Common myeloid progenitor, CD34-positive (primary cell): ENCODE measurements at places on chromosomes 12 and 14.

DNA sequence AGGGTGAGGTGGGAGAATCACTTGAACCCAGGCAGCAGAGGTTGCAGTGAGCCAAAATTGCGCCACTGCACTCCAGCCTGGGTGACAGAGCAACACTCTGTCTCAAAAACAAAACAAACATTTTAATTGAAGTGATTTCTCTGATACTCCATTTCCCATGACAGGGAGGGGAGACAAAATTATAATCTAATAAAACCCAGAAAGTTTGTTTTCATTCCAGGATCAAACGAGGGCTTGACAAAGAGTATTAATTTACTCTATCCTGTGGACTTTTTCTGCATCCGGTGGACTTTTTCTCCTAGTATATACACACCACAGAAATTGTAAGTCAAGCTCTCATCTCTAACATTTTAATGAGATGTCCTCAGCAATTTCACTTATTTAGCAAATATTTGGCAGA is 14.5 kb upstream of the AP4S1 start:
- no peaks in the 10 kb centered on the region for H3K4me1 ChIP-seq
- peaks cover 2% of the 10 kb centered on the region for H3K36me3 ChIP-seq
- no peak for DNase-seq
- H3K27me3 ChIP-seq, result no peaks in the 10 kb centered on the region

DNA sequence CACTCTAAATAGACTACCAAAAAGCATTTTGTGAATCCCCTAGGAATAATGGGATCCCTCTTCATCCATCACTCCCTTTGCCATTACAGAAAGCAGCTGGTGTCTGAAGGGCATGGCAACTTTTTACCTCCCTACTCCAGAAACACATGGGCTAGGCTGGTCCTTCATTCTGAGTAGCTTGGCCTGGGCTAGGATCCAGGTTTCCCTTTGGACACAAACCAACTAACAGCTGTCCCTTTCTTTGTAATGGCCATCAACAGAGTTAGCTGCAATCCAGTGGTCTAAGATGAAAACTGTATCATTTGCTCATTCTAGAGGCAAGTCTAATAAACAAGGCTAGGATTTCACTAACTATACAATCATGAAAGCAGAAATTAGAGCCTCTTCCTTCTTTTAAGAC is 7.4 kb downstream of the GRIN2B start:
- no peak overlapping the region for H3K4me3 ChIP-seq
- H3K36me3 ChIP-seq, result no peaks in the 10 kb centered on the region
- H3K27ac ChIP-seq, result no peak overlapping the region
- H3K27me3 ChIP-seq, result peaks cover 50% of the 10 kb centered on the region

DNA sequence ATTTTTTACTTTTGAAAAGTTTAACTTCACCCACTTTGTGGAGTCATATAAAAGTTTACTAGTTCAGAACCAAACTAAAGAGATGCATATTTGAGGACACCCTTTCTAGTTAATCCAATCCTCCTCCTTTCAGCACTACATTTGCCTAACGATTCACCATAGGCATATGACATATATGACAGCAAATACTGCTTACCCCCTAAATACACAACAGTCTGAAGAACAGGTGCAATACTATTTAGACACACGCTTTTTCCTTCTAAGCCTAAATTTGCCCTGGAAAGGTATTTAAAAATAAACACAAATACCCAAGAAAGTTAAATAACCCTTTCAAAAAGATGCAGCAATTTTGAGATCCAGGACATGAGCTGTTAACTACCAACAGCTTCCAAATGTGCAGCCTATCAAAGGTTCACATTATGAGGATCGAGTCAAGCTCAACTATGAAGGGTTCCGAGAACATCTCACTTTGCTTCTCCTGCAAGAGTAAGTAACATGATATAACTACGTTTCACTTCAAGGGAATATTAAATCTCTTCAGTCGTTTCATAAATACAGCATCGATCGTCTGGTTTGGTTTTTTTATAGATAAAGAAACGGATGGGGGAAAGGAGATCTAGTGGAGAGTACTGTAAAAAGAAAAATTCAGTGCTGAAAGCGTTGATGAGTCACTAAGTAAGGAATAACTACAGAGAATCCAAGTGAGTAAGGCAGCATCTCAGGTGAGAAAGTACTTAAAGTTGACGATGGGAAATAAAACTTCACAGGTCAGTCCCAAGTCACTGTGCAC is 677 bp upstream of the AP4S1 start:
- H3K4me1 ChIP-seq, result peaks cover 17% of the 10 kb centered on the region
- no peak for DNase-seq
- peak overlapping the region; percentile 89 for H3K27ac ChIP-seq
- H3K36me3 ChIP-seq, result peaks cover 6% of the 10 kb centered on the region
- peak overlapping the region; percentile 93 for H3K4me3 ChIP-seq

DNA sequence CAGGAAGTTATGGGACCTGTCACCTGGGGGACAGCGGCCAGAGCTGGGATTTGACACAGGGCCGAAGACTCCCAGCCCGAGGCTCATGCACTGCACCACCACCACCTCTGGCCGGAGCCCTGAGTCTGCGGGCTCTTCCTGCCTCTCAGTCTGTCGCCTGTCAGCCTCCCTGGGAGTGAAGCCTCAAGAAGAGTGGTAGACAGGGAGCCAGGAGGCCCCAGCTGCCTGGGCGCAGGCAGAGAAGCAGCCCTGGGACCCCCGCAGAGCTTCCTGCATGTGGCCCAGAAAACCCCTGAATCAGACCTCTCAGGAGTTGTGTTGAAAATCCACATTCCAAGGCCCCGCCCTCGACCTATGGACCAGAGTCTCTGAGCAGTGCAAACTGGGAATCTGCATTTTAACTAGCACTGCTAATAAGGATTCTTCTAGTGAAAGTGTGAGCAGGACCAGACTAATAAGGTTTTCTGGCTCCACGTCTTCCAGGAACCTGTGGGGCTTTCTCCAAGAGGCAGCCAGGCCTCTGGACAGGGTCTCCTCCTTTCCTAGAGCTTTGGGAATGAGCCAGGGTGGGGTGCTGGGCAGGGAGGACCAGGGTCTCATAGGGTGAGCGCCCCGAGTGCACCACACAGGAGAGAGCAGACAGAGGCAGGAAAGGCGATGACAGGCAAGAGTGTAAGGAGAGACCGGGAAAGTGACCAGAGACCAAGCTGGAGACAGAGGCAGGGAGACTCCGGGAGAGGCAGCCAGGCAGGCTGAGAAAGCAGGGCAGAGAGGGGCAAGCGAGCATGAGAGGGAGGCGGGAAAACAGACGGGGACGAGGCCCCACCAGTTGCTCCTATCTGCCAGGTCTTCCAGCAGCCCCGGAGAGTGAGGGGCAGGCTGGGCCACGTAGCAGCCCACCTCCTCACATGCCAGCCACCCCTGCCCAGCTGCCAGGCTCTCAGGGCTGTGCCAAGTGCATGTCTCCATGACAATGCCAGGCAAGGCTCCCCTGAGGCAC is 112.4 kb downstream of the BCL11B start:
- H3K27ac ChIP-seq, result no peak overlapping the region
- no peak overlapping the region for H3K4me3 ChIP-seq
- no peaks in the 10 kb centered on the region for H3K27me3 ChIP-seq

DNA sequence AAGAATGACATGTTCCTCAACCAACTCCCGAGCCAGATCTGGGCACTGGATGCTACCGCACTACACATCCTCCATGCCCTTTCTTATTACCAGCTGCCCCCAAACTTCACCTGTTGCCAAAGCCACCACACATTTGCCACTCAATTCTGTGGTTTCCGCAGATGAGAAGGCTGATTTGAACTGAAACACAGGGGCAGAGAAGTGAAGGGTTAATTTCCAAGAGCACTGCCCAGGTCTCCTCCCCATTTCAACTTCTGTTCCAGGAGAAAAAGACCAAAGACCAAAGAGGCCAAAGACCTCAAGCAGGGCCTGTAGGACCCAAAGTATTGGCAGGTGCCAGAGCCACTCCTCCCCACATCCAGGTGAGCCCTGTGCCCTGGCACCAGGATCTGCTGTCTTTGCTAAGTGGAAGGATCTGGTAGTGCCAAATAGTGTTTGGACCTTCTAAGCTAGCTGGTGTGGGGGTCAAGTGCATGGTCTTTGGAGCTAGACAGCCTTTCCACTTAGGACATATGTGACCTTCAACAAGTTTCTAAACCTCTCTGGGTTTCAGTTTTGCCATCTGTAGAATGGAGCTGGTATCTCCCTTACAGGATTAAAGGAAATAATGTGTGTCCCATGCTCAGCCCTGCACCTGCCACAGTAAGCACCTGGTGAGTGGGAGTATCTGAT is 8.0 kb downstream of the DHRS1 start:
- no peak overlapping the region for H3K4me3 ChIP-seq
- peaks cover 13% of the 10 kb centered on the region for H3K36me3 ChIP-seq
- H3K27me3 ChIP-seq, result no peaks in the 10 kb centered on the region
- H3K4me1 ChIP-seq, result peaks cover 1% of the 10 kb centered on the region

- no peaks in the 10 kb centered on the region for H3K27me3 ChIP-seq
- H3K4me3 ChIP-seq, result no peak overlapping the region
- no peaks in the 10 kb centered on the region for H3K36me3 ChIP-seq
- no peak overlapping the region for H3K27ac ChIP-seq
These were observed 203.9 kb downstream of the PHETA1 start for GRCh38 chr12:111164833-111165525.

DNA sequence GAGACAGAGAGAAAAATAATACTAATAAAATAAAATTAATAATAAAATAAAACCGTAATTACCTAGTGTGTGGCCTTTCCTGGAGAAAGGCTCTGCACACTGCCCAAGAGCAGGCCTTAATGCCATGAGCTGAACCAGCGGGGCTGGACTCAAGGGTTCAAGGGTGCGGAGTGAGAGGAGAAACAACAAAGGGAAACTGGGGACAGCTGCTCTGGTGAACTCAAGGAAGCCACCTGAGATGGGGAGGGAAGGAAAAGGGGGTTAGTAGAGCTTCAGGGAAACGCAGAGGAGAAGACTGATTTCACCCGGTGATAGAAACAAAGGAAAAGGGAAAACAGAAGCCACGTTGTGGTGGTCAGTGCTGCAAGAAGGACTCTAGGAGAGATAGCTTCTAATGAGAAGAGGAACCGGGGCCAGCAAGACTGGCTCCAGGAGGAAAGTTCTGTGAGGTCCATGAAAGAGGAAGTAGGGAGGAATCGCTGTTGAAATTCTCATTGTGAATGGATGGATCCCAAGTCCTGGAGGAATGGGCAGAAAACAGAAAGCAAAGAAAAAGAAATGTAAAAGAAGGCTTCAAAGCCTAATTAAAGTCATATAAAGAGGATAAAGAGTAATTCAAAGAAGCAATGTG is 48.3 kb upstream of the BCL2L14 start:
- DNase-seq, result no peak
- no peaks in the 10 kb centered on the region for H3K36me3 ChIP-seq
- H3K4me3 ChIP-seq, result no peak overlapping the region
- no peak overlapping the region for H3K27ac ChIP-seq
- peaks cover 30% of the 10 kb centered on the region for H3K4me1 ChIP-seq

GRCh38 chr14:54338696-54339317 is 58.0 kb upstream of the CDKN3 start:
- H3K27ac ChIP-seq, result no peak overlapping the region
- H3K36me3 ChIP-seq, result no peaks in the 10 kb centered on the region
- no peak overlapping the region for H3K4me3 ChIP-seq
- peak; percentile 30 for DNase-seq
- H3K27me3 ChIP-seq, result peaks cover 6% of the 10 kb centered on the region
- H3K4me1 ChIP-seq, result peaks cover under 1% of the 10 kb centered on the region

DNA sequence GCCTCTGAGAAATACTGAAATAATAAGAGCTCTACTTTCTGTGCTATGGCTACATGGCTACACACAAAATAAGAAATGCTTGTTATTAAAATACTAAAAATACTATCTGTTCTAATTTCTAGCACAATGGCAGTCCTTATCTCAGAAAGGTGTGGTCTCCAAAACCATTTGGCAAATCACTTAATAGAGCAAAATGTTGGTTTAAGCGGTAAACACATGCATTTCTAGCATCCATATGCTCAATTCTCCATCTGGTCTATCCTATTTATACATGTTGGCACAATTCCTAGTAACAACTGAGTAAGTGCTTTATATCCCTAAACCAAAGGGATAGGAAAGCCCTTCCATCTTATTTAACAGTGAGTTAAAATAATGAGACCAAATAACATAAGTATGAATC is 107.0 kb downstream of the PAPLN start:
- no peaks in the 10 kb centered on the region for H3K27me3 ChIP-seq
- H3K4me1 ChIP-seq, result no peaks in the 10 kb centered on the region
- no peak for DNase-seq

DNA sequence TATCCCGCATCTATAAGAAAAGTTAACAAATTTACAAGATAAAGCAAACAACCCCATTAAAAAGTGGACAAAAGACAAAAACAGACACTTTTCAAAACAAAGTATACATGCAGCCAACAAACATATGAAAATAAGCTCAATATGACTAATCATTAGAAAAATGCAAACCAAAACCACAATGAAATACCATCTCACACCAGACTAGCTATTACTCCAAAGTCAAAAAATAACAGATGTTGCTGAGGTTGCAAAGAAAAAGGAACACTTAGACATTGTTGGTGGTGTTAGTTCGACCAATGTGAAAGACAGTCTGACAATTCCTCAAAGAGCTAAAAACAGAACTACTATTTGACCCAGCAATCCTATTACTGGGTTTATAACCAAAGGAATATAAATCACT is 968.6 kb upstream of the USP15 start:
- no peak overlapping the region for H3K27ac ChIP-seq
- DNase-seq, result no peak
- H3K27me3 ChIP-seq, result no peaks in the 10 kb centered on the region
- H3K36me3 ChIP-seq, result no peaks in the 10 kb centered on the region
- H3K4me3 ChIP-seq, result no peak overlapping the region
- H3K4me1 ChIP-seq, result no peaks in the 10 kb centered on the region

DNA sequence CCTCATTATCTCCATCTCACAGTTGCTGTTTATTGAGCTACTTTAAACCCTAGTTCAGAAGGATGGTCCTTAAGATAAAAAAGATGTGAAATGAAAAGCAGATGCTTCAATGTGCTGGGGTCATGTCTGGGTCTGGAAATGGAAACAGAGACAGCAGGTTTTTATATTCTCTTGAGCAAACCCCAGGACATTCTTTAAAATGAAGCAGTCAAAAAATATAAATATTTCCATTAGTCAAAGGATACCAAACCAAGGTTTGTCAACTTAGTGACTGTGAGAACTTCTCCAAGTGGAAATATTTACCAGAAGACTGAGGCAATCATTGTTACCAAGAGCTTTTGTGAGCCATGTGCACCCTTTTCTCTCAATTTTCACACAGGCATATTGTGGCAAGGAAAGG is 102.5 kb upstream of the DIO2 start:
- no peaks in the 10 kb centered on the region for H3K36me3 ChIP-seq
- no peak for DNase-seq
- no peaks in the 10 kb centered on the region for H3K4me1 ChIP-seq
- no peak overlapping the region for H3K4me3 ChIP-seq
- no peaks in the 10 kb centered on the region for H3K27me3 ChIP-seq

- no peaks in the 10 kb centered on the region for H3K36me3 ChIP-seq
- DNase-seq, result peak; percentile 74
- H3K4me3 ChIP-seq, result no peak overlapping the region
- no peaks in the 10 kb centered on the region for H3K27me3 ChIP-seq
- peaks cover 20% of the 10 kb centered on the region for H3K4me1 ChIP-seq
- no peak overlapping the region for H3K27ac ChIP-seq
These were observed 396.1 kb downstream of the RAD51B start for GRCh38 chr14:68215629-68216028.

GRCh38 chr12:79006306-79006705 is 141.7 kb downstream of the SYT1 start:
- no peaks in the 10 kb centered on the region for H3K4me1 ChIP-seq
- H3K27me3 ChIP-seq, result no peaks in the 10 kb centered on the region
- H3K36me3 ChIP-seq, result no peaks in the 10 kb centered on the region
- no peak overlapping the region for H3K4me3 ChIP-seq

GRCh38 chr12:123358035-123358434 is 6.6 kb downstream of the SBNO1 start:
- H3K27ac ChIP-seq, result no peak overlapping the region
- no peak for DNase-seq
- peaks cover 2% of the 10 kb centered on the region for H3K36me3 ChIP-seq
- no peaks in the 10 kb centered on the region for H3K27me3 ChIP-seq
- H3K4me1 ChIP-seq, result peaks cover 1% of the 10 kb centered on the region
